ENCODE measurements at places on chromosomes 1 and 21.
A peak's percentile ranks its signal among the peaks of the same experiment; 100 is the strongest.

DNA sequence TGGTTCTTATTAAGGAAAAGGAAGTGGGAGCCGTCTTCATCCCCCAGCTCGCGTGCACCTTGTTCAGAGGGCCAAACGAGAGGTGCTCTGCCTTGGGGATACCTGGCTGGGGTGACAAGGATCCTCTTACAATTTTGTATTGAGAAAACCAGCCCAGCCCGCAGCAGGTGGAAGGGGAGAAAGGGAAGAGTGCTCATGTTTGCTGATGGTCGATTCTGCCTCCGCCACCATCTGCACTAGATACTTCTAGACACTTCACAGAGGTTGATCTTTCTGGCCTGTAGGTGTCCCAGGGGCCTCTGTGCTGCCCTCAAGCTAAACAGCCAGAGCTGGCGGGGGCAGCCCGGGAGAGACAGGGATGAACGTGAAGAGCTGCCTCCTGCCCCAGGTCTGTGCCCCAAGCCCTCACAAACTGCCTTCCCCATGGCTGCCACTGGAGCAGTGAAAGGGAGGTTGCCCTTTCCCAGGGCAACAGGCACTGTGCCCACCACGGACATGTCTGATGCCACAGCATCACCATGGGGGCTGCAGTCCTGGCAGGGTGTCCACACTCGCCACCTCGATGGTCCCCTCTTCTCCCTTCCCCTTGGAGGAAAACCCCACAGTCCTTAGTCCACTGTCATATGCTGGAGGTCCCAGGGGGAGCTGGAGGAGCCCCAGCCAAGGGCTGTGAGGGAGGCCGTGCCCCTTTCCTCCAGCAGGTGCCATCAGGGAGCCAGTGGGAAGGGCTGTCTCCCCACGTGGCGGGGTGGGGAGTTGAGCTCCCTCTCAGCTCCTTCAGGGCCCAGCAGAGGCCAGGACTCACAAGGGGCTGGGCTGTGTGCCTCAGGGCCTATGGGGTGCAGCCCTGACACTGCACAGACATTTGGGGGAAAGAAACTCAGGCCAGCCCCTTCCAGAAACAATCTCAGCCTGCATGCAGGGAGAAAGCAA is 8.1 kb downstream of the ADPRS start:
- DNase-seq: peak; percentile 82

DNA sequence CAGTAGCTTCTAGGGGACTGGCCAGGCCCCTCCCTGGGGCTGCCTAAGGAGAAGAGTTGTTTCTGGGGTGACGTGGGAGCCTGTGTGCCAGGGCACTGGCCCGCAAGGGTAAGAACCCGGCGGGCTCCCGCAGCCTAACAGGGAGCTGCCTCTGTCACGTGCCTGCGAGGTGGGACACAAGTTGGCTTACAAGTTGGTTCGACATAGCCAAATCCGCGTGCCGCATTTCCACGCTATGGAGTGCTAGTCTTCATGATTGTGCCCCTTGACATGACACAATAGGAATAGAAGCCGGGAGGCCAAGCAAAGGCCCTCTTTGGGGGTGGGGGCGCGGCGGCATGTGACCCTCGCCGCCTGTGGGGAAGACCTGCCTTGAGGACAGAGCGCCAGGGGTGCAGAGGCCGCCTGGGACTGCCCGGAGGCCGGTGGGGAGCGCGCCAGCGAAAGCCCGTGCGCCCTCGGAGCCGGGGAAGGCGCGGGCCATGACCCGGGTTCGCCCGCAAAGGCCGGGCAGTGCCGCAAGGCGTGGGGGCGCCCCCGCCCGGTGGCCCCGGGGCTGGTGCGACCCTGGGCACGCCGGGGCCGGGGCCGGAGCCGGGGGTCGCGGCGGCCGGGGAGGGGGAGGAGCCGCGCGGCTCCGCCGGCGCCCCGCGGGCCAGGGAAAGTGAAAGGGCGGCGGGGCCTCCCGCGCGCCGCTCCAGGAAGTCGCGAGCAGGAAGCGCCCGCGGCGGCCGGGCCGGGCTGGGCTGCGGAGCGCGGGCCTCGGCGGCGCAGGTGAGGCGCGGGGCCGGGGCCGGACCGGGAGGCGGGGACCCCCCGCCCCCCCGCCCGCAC is at the start of gene SLC37A1:
TSS of gene SLC37A1 (plus strand) at position 702 of the 834 bp plus-strand sequence. CDS start 4,603 bp downstream, outside the sequence.
- DNase-seq: no peak

DNA sequence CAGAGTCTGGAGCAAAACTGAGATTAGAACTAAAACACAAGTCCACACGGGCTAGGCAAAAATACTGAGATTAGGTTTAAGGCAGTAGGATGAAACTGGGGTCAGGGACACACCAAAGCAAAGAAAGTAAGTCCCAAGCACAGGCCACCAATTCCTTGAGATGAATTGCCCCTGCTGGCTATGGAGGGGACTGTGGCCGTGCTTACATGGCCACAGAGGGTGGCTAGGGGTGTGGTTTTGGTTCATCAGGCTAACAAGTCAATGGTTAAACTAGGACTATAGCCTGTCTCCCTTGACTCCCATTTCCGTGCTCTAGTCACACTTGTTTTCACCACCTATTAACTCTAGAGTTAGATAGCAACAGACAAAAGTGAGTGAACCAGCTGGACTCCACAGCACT is 394.8 kb downstream of the PBX1 start:
- DNase-seq: peak; percentile 48

GRCh38 chr1:241821363-241821762 is 26.6 kb upstream of the EXO1 start:
- no peak for DNase-seq

DNA sequence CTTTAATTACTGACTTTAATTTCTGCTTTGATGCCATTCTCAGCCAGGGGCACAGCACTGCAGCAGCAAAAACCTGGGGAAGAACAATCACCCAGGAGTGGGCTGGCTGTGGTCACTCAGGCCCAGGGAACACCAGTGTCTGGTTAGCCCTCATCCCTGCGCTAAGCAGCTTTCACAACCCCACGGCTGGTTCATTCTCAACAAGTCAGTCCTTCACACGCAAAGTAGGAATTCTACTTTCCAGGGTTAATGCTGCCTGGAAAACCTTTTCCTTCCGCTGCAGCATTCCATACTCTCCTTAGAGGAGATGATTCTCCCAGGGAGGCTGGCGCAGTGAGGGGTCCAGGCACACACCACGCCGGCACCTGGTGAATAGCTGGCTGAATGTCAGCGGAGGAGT is 24.3 kb upstream of the KCNE1 start:
- DNase-seq: peak; percentile 35

DNA sequence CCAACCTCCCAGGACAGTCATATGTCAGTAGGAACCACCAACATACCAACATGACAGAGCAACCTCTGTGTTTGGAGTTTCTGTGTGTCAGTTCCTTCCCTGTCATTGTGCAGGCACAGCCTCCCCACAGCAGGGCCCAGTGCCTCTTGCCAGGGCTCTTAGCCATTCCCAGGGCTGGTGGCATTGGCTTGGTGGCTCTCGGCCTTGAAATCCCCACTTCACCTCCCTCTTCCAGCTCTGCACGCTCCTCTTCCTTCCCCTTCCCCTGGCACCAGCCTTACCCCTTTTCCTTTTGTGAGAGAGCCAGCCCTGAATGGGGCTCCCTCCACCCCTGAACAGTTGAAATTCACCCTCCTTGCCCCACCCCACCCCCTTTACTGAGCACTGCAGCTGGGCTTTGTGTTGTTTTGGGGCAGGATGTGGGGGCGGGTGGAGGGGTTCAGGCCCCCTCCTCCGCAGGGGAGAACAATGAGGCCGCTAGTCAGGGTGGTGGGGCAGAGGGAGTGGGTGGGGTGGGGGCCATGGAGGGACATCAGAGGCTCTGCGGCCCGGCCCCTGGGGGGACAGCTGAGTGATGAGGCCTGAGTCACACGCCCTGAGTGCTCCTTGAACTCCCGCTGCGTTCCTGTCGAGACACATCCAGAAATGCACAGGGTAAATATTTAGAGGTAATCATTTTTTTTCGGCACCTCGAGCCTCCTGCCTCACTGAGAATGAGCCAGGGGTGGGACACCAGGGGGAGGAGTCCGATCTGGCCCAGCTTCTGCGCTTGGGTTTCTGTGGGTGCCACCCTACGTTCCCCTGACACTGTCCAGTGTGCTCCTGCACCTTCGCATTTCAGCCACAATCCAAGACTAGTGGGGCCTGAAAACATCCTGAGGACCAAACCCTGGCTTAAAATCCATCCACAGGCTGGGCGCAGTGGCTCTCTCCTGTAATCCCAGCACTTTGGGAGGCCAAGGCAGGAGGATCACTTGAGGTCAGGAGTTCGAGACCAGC is 28.6 kb downstream of the LGR6 start:
- no peak for DNase-seq

- DNase-seq: peak; percentile 19
These were observed 22.8 kb downstream of the C2CD2 start for GRCh38 chr21:41931041-41931451.

DNA sequence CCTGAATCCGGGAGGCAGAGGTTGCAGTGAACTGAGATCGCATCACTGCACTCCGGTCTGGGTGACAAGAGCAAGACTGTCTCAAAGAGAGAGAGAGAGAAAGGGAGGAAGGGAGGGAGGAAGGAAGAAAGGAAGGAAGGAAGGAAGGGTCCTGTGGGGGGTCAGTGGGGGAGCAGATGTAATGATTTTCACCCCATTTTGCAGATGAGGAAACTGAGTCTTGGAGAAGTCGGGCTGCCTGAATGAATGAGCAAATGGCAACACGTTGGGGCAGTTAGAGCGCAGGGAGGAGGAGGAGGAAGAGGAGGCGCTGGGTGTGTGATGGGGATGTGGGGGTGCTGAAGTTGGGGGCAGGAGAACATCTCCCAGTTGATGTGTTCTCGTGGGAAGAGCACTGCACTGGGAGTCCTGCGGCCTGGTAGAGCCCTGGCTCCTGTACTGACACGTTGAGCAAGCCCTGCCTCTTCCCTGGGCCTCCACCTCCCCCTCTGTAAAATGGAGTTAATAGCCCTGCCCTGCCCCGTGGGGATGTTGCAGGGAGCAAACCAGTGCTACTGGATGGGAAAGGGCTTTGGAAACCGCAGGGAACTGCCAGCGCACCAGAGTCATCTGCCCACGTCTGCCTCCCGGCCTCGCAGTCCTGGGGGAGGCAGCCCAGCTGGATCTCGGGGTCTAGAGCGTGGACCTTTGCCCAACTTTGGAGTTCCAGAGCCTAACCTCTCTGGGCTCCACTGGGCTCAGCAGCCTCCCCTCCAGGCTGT is 103.2 kb upstream of the CASZ1 start:
- DNase-seq: no peak

- no peak for DNase-seq
These were observed 431.4 kb downstream of the NEGR1 start for GRCh38 chr1:71850936-71851335.

DNA sequence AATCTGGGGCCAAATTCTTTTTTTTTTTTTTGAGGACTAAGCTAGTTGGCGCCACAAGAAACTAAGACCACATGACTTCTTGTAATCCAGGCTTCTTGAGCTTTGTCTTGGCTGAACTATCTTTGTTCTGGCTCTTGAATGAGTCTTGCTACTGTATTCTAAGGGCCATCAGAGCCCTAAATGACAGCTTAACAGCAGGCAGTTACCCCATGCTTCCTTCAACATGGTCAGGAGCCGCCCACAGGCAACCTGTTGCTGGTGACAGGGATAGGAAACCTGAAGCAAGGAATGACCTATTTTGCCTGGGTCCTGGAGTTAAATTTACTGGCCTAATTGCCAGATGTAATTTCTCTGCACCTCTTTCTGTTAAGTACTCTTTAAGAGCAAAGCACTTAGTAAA is 188.2 kb upstream of the PLXNA2 start:
- no peak for DNase-seq

DNA sequence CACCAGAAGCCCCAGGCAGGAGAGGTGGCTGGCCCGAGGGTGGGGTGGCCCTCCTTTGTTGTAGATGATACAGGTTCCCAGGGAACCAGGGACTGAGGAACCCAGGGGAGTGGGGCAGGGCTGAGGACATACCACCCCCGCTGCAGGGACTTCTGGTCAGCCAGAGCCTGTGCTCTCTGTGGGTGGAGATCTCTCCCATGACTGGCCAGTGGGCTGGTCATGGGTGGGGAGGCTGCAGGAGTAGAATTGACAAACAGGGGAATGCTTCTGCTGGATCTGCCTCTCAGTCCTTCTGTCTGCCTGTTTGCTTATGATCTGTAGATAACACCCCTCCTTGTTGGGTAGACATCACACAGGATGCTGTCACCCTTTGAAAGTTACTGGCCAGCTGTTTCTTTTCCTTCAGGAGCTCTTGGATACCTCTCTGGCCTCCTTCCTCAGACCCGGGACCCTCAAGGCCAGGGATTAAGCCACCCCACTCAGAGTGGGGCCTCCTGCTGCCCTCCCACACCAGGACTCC is 2.8 kb upstream of the EFCAB14 start:
- no peak for DNase-seq

- no peak for DNase-seq
These were observed 30.7 kb downstream of the CD58 start for GRCh38 chr1:116540088-116540487.

- DNase-seq: no peak
These were observed 38.2 kb downstream of the BCL9 start for GRCh38 chr1:147579532-147579931.

GRCh38 chr1:11893907-11894251 is 32.3 kb downstream of the KIAA2013 start:
- peak; percentile 71 for DNase-seq

DNA sequence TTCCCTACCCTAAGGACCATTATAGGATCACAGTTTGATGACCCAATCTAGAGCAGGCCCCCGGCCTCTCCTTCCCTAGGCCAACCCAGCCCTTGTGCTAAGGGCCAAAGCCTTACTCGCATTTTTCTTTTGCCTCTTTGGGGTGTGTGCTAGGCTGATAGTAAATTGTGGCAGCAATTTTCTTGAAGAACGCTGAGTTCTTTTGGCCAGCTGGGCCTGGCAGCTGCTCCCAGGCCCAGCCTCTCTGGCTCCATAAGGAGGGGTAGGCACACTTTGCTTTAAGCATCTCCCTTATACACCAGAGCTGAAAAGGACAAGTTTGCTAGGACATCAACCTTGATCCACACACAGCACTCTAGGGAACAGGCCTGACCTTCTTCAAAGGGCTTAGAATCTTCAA is 4.2 kb downstream of the OLFML2B start:
- no peak for DNase-seq

DNA sequence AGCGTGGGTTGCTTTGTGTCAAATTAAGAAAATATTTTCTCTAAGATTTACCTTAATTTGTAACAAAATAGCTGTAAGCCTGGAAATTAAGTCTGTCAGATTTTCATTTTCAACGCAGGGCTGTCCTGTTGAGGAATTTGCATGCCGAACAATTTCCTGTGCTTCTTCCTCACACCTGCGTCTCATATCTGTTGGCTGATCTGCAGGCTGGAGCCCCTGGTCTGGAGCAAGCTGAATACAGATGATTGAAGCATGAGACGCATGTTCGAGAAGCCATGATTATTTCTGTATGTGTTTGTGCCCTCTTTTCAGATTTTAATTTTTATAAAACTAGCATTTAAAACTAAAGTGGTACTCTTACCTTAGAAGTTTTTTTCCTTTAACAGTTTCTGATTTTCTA is 9.8 kb downstream of the MIXL1 start:
- DNase-seq: peak; percentile 61

- no peak for DNase-seq
These were observed 220.2 kb downstream of the DUSP10 start for GRCh38 chr1:221521686-221522085.

- no peak for DNase-seq
These were observed 704 bp downstream of the WDR4 start for GRCh38 chr21:42878678-42878992.

DNA sequence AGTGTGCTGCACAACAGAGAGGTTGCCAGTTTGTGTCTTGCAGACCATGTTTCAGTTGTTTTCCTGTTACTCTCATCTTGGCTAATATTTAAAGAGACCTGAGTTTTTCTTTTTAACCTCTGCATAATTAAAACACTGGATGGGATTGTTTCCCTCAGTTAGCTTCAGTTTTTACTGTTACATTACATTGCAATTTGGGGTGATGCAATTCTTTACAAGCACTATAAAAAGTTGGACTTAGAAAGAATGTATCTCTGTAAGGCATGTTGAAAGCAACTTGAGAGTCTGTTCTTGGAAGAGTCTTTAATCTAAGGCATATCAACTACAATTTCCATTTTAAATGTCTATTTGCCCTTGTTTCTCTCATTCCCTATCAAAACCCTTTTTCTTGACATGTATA is 99.1 kb downstream of the DNM3 start:
- no peak for DNase-seq
